ENCODE measurements at places on chromosomes 5 and 9. TPM values are rescaled to one million over a fixed set of nuclear protein-coding genes. Genes with fewer than 3 reads are reported as not detected.

The NDOR1 gene
- polyA plus RNA-seq = 7.9 TPM

The MYMK gene
- 51.3 TPM for polyA plus RNA-seq

The DYNC2I2 gene
- polyA plus RNA-seq = 42.2 TPM

- DNase-seq = no peak
These were observed 9.0 kb upstream of the MYORG start for GRCh38 chr9:34385561-34386230.

The PRDM9 gene
- polyA plus RNA-seq = 0.08 TPM

GRCh38 chr5:178557416-178557815, 32.8 kb downstream of the COL23A1 start:
- DNase-seq = no peak
